ENCODE measurements at places on chromosomes 11 and 22.

DNA sequence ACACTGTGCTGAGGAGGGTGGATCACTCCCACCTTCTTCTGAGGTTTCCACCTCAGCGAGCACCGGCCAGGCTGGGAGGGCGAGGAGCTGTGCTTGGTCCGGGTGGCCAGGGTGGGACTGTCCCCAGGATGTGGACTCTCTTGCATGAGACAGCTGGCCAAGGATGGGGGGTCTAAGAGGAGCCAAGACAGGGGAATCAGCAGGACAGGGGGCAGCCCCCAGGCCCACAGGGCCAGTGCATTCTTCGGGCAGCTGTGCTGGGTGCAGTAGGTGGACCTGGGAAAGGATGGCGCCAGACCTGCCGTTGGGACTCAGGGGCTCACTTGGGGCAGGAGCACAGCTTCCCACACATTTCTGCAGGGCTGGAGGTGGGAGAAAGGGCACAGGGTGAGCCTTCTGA is 9.5 kb downstream of the APOBEC3A start:
- no peak for DNase-seq

DNA sequence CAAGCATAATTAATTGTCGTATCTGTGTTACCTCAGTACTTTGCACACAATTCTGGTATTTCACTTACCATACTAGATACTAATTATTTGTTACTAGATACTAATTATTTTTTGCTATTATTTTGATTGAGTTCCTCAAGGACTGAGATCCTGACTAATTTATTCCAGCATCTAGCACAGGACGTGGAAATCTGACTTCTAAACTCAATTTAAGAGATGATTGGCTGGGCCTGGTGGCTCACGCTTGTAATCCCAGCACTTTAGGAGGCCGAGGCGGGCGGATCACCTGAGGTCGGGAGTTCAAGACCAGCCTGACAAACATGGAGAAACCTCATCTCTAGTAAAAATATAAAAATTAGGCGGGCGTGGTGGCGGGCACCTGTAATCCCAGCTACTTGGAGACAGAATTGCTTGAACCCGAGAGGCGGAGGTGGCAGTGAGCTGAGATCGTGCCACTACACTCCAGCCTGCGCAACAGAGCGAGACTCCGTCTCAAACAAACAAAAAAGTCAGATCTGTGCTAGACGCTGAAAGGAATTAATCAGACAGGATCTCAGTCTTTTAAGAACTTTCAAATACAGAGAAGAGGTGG is 527 bp upstream of the MRPL48 start:
- no peak for DNase-seq

GRCh38 chr22:41302021-41302767 is 869 bp downstream of the ZC3H7B start:
- no peak for DNase-seq

GRCh38 chr22:50483977-50484853 is 2.4 kb upstream of the MIOX start:
- DNase-seq = no peak

- no peak for DNase-seq
Observed at GRCh38 chr22:49664371-49664881, 163.2 kb downstream of the BRD1 start.

DNA sequence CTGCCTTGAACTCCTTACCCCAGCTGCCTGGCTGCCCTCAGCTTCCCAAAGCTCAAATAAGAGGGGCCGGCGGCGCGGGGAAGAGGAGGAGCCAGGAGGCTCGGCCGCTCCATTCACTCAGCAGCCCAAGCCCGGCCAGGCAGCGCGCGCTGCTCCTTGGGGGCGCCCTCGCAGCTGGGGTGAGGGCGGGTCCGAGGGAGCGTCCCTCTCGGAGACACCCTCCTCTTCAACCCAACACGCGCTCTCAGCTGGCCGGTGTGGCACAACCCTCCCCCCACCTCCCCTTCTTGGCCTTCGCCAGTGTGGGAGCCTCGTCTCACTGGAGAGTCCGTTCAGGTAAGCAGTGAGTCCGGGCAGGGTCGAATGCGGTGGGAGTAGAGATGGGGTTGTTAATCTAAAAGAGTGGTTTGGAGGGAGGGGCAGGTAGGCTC is at the start of gene WT1:
Gene WT1, minus strand, starts transcription at position 29 of the 431 bp plus-strand sequence.
- no peak for DNase-seq

DNA sequence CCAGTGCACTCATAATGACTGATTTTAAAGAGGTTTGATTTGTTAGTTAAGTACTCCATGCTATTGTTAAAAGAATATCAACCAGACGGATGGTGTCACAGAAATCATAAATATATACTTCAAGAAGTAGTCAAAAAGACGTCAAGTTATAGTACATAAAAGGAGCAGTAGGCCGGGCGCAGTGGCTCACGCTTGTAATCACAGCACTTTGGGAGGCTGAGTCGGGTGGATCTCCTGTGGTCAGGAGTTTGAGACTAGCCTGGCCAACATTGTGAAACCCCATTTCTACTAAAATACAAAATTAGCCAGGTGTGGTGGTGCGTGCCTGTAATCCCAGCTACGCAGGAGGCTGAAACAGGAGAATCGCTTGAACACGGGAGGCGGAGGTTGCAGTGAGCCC is 721.7 kb downstream of the JRKL start:
- no peak for DNase-seq

GRCh38 chr11:27464289-27464696 is 8.3 kb downstream of the LGR4 start:
- DNase-seq = no peak

GRCh38 chr11:32115446-32115845 is 24.6 kb downstream of the RCN1 start:
- no peak for DNase-seq

- DNase-seq = peak; percentile 37
Observed at GRCh38 chr22:40525250-40525884, 111.2 kb downstream of the MRTFA start.

DNA sequence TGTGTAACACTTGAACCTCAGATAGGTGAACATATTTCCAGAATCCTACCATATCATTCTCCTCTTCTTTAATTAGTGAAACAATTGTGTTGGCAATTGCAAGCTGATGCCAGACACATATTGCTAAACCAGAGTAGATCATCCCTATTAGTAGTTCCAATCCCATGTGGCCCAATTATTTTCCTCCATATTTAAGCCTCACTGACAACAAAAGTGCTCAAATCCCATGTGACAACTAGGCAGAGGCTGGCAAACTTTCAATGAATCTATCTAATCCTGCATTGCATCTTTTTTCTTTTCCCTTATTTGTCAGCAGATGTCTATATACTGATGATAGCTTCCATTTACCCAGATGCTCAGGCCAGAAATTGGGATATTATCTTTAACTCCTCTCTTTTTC is 90.4 kb downstream of the GRIA4 start:
- no peak for DNase-seq

DNA sequence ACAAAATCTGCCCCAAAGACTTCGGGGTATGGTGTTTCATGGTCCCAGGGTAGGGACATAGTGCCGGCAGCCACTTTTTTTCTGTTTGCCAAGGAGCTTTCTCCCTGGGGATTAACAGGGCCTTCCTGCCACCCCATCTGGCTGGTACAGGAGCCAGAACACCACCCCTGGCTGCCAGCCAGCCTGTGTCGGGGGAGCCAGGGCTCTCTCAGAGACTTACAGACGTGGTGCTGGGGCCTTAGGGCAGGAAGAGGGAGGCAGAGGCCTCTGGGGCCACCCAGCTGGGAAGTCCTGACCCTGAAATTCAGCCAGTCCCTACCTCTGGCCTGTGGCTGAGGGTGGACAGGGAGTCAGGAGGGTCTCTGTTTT is 52.4 kb upstream of the CDON start:
- DNase-seq = no peak

GRCh38 chr11:65576232-65576866 is 496 bp downstream of the EHBP1L1 start:
- no peak for DNase-seq

- no peak for DNase-seq
Observed at GRCh38 chr11:71118671-71119250, 133.6 kb downstream of the SHANK2 start.

DNA sequence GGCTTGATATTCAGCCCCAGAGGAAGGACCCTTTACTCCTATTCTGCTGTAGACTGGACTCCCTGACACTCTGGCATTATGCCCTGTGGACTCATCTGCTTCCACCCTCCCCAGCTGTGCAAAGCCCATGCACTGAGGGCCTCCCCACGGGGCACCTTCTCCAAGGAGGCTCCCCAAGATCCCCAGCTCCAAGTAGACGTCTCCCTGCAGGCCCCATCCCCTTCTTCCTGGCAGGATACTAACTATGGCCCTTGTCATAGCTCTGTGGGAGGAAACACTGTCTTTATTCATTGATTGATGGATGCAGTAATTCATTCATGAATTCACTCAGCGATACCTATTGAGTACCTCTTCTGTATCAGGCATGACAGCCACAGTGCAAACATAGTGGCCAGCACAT is 15.3 kb upstream of the APOL6 start:
- no peak for DNase-seq

GRCh38 chr22:16563555-16564520 is 28.8 kb downstream of the CCT8L2 start:
- DNase-seq = no peak

GRCh38 chr11:12287374-12288211 is 89.8 kb upstream of the PARVA start:
- no peak for DNase-seq

GRCh38 chr11:130653838-130654636 is 205.6 kb downstream of the ADAMTS15 start:
- DNase-seq = no peak

GRCh38 chr11:18313965-18314763 is 7.8 kb downstream of the HPS5 start:
- no peak for DNase-seq

DNA sequence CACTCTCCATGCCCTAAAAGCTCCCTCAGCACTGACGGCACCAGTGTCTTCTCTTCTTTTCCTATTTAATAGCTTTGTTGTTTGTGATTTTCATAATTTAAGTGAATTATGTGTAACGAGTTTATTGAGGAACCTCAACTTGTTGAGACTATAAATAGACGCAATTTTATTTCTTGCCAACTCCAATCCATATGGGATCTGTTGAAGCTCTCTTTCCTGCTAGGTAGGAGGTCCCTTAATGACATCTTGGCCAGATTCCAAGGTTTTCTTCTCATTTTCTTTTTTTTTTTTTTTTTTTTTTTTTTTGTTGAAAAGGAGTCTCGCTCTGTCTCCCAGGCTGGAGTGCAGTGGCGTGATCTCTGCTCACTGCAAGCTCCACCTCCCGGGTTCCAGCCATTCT is 14.2 kb downstream of the RTL6 start:
- no peak for DNase-seq

DNA sequence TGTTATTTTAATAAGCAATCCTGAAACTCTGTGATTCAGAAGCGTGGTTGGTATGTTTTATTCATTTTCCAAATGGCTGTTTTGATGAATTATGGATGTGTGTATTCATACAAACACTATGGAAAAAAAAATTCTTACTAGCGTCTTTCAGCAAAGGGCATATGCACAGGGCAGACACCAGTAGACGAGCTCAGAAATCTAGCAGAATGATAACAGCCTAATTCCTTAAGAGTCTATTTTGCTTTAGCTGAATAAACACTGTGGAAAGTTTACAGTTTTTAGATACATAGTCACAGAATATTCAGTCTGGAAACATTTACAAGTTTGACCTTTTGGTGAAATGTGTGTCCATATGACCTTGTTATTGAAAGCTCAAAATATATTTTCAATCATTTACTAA is 418.8 kb upstream of the LUZP2 start:
- no peak for DNase-seq

- no peak for DNase-seq
Observed at GRCh38 chr11:26655287-26655686, 66.6 kb downstream of the SLC5A12 start.

- no peak for DNase-seq
Observed at GRCh38 chr11:118634431-118635236, 27.2 kb downstream of the PHLDB1 start.

DNA sequence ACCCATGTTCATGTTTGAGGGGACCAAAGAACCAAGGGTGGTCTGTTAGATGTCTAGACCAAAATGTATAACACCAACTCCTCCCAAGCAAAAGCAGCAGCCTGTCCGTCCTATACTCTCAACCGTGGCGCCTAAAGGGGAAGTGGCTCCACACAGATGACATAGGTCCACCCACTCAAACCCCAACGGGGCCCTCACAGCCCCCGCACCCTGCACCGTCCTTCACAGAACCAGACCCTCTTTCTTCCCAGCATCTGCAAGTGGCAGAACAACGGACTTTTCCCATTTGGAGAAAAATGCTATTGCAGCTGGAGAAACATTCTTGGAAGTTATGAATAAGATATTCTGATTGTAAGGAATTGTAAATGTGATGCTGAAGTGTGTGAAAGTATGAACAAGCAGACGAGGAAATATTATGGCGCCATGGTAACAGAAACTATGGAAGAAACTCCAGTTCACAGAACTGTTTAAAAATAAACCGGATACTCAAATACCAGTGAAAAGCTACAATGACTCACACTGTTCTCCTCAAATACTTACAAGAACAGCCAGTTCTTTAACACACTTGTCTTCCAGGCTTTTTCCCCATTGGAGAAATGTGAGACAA is 76.5 kb upstream of the ARFGAP3 start:
- DNase-seq = no peak

GRCh38 chr22:30038219-30038618 is 42.0 kb upstream of the HORMAD2 start:
- no peak for DNase-seq

- DNase-seq = no peak
Observed at GRCh38 chr11:60899977-60900376, 6.4 kb downstream of the PRPF19 start.

- DNase-seq = no peak
Observed at GRCh38 chr11:31651822-31652221, 142.3 kb downstream of the ELP4 start.

GRCh38 chr11:15941206-15941770 is 415.1 kb downstream of the SOX6 start:
- DNase-seq = no peak
